ENCODE measurements at places on chromosomes 1 and 21. TPM values are rescaled to one million over a fixed set of nuclear protein-coding genes. Genes with fewer than 3 reads are reported as not detected.

TCP10L gene
- not detected for total RNA-seq

DNA sequence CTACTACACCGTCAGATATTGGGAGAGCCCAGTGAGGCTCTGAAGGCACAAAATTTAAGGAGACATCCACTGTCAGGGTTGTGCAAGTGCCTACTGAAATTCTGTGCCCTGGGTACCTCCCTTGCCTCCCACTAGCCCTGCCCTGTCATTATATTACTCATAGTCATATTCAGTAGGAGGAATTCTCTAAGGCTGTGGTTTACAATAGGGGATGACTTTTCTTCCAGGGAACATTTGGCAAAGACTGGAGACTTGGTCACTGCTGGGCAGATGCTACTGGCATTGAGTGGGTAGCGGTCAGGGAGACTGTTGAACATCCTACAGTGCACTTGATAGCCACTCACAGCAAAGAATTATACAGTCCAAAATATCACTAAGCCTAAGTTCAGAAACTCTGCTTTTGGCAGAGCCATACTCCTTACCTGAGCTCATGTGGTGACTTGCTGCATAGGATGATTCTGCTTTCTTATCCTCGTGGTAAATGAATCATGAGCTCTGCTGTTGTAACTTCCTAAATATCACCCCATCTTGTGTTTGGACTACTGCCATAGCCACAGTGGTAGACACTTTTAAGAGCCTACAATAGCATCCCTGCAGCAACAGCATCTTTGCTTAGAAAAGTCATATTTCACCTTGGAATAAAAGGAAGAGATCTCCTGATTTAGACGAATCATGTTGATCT lies 563.4 kb upstream of the PLXNA2 start:
- no peak for DNase-seq

DNA sequence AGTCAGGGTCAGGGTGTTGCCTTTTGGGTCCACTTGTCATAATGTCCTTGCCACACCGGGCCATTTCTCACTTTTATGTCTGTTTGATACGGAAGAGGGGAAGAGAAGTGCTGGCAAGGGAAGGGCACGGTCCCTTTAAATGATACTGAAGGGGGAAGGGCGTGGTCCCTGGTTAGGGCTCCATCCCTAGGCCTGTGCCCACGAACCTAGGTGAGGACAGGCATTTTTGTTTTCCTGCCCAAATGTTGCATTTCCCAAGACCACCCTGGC lies 25.2 kb downstream of the B3GALT5 start:
- DNase-seq: no peak

DNA sequence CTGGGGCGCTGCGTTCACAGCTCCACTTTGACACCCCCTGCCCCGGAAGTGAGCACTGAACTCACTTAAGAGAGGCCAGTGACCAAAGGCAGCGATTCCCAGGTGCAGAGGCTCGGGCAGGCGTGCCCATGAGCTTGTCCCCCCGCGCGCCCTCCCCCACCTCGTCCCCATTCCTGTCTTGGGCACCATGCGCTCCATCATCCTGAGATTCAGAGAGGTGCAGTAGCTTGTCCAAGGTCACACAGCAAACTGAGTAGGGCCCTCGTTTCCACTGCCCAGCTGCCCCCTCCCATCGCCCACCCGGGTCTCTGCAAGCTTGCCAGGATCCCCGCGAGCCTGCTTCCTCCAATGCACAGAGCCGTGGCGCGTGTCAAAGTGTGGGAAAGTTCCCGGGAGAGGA lies 68.0 kb downstream of the SYT2 start:
- DNase-seq: no peak

GRCh38 chr1:202243006-202243405 lies 49.4 kb downstream of the LGR6 start:
- no peak for DNase-seq

SPRR2F gene
- total RNA-seq: not detected

DNA sequence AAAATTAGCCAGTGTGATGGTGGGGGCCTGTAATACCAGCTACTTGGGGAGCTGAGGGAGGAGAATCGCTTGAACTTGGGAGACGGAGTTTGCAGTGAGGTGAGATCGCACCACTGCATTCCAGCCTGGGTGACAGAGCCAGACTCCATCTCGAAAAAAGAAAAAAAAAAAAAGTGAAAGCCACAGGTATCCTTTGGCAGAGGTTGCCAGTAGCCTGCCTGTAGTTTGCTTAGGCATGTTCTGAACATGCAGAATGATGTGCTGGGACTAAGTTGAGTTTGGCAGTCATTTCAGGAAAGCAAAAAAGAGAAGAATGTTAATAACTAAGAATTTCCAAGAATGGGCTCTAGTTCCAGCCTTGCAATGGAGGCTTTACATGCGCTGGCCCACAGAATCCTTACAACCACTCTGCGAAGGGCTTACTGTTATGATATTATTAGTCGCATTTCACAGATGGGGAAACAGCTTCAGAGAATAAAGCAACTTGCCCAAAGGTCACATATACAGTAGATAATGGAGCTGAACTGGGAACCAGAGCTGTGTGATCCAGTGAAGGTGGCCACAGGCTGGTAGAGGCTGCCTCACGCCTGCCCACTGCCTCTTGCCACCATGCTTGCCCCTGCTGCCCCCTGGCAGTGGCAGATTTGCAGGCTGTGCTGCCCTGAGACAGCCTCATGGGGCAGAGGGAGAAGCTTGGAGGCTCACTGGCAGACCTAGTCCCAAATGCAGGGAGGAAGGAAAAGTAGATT lies 66.5 kb upstream of the LYST start:
- DNase-seq: no peak

DNA sequence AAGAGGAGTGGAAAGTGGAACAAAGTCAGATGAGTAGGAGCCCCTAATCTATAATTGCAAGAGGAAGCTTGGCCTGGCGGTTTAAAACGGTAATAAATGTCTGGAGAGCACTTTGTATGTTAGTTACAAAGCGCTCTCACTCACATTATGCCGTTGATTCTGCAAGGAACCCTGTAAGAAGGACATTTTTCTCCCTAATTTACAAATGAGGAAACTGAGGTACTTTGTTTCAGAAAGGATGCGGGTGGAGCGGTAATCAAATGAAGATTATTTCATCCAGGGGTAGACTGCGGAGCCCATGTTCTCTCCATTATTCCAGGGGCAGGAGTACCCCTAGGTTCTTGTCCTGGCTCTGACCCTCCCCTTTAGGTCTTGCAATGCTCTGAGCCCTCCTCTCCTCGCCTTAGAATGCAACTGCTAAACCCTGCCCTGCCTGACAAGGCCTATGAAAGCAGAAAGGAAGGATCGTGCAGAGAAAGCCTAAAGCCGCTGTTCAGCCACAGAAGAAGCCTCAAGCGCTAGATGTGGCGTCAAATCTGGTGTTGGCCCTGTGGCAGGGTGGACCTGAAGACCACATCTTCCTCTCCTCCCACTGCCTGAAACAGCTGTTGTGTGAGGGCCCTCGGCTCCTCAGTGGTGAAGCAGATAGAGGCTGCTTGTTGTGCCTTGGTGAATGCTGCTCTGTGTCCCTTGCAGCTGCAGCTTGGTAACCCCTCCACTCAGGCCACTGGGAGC lies 588 bp upstream of the PACC1 start:
- peak; percentile 64 for DNase-seq
